ENCODE measurements at places on chromosomes 4 and X.

GRCh38 chr4:170497689-170498088, 407.9 kb upstream of the AADAT start:
- no peak for DNase-seq

DNA sequence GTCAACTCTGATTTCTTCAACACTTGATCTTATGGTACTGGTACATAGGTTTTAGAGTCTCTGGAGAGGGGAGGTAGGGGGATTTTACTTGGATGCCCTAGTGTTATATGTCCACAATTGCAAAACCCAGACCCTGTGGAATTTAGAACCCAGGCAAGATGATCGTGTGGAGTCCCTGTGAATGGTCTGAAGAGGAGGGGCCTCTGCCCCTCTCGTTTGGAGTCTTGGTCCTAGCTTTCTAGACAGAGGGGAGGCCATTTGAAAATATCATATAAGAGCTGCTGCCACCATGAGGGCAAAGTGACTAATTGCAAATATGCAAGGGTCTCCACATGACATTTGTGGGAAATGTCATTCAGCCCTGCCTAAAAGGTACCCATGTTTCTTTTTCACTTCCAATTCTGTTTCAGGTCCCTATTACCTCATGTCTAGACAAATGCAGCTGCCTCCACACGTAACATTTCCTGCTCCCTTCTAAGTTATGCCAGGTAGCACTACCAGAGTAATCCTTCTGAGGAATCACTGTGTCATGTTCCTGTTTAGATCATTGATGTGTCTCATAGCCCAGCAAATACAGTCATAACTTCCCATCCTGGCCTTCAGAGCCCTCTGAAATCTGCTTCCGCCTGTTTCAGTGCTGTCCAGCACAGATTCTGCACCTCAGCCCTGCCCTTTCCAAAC, 126.8 kb downstream of the KLHL8 start:
- peak; percentile 78 for DNase-seq

DNA sequence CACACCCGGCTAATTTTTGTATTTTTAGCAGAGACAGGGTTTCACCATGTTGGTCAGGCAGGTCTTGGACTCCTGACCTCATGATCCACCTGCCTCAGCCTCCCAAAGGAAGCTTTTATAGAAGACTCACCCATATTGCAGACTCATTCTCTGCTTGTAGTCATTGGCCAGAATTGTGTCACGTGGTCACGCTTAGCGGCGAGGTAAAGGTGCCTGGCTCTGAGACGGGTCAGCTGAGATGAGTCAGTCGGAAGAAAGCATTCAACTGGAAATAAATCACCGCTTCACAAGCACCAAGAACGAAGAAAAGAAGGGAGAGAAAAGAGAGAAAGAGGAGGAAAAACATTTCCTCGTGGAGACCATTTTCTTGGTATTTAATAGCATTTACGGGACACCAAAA, 218.8 kb upstream of the NOCT start:
- no peak for DNase-seq

DNA sequence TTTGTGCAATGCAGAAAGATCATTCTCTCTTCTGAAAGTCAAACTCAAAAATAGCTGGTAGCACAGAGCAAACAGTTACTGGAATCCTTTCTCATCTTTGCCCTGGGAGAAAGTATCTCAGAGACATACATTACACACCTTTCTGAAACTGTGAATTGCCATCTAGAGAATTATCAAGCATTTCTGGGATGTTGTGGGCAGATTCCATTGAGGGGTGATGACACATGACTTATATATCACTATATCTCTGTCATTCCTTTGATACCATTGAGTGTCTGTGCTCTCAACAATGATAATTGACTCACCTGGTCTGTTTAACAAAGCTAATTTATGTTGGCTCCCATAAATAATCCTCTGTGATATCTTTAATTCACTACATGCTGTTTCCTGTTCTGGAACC, 13.0 kb downstream of the SLIT2 start:
- no peak for DNase-seq

- DNase-seq: no peak
Observed at GRCh38 chr4:72911316-72911715, 158.2 kb downstream of the COX18 start.

DNA sequence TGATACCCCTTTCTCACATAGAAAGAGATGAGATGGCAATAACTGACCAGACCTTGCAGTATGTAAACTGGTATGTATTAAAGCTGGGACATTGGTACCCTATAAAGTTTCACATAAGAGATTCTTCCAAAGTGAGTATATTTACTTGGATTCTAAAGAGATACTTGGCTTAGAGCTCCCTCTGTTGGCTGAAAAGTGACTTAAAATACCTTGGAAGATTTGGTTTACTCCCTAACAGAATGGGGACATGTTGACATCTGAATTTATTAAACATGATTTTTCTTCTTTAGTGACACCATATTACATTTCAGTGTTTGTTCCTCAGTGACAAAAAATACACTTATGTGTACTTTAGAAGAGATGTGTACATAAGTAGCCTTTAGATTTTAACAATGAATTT, 47.9 kb upstream of the RGN start:
- peak; percentile 2 for DNase-seq

GRCh38 chrX:37361596-37361995, 12.4 kb downstream of the PRRG1 start:
- DNase-seq: no peak

DNA sequence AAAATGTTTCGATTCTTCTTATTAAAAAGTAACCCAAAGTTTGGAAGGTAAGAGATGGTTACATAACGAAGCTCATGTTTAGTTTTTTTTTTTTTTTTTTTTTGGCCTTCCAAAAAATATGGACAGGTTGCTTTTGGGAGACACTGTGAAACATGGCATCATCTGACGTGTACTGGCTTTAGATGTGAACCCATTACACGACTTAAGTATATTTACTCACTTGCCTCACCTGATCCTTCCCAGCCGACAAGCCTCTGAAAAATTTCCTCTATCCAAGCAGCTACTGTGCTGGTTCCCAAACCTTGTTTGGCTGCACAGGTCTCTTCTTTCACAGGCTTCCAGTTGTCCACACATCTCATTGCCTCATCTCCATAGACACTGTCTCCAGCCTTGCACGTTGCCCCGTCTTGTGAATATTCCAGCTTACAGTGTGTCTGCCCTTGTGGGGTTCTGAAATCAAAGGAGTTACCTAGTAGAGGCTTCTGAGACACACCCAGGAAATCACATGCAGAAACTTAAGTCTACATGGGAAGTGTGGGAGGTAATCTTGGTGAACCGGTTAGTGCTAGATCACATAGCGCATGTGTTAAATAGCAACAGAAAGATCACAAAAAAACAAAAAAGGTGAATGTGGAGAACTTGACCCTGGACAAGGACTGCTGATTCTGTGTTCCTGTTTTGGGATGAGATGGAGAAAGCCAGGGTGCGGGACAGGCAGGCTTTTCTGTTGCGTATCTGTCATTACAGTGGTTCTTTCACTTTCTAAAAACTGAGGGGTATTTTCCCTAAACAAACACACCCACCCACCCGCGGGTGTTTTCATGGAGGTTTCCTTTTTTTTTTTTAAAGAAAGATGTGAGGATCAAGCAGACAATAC, 328.6 kb downstream of the ARHGAP10 start:
- no peak for DNase-seq

GRCh38 chr4:168724686-168725411, 228.0 kb downstream of the PALLD start:
- DNase-seq: no peak

DNA sequence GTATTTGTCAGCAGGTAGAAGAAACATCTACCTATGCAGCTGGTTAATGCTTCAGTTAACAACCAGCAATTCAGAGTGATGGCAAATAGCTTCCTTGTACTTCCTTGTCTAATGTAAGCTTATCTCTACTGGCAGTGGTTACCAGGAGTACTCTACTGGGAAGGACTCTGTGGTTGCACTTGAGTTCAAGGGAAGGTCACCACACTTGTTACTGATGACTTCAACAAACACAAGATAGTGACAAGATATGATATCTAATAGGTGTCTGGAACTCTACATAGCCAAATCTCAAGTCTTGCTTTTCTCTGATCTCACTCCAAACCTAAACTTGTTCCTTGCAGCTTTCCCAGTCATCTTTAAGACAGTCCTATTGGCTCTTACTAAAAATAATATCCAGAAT, 1644.9 kb upstream of the TENM3 start:
- DNase-seq: no peak

DNA sequence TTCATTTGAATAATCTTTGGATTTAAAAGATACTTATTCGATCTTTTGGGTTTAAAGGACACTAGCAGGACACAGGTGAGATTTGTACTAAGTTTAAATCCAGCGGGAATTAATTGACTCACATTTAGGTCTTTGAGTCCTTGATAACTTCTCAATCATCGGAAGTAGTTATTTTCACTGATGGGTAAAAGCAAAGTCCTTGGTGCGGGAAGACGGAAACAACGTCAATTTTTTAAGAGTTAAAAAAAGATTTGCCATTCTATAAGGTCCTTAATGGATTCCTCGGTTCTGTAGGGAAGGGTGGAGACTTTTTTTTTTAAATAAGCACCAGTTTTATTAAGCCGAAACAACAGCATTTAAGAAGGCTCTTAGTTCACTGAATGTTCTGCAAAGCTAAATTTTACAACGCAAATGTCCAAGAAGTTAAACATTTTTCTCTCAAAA, 2.9 kb downstream of the TMSB4X start:
- no peak for DNase-seq

- DNase-seq: no peak
Observed at GRCh38 chr4:109206620-109207019, 95.8 kb downstream of the COL25A1 start.

GRCh38 chr4:141810038-141810711, 173.8 kb downstream of the IL15 start:
- no peak for DNase-seq

DNA sequence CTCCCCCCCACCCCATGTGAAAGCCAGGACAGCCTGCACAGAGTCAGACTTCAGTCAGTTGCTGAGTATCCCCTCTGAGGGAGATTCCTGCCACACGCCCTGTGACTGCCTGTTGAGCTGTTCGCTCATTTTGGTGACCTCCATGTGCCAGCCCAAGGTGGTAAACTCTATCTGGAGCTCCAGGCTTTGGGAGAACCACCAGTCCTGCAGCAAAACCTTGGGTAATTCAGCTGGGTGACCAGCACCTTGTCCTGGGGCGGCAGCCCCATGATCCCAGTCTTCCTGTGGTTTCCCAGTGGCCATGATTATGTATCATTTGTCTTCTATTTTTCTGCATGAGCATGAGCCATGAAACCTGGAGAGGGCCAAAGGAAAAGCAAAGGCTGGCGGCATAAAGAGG, 73.4 kb downstream of the NBDY start:
- no peak for DNase-seq

GRCh38 chr4:25559508-25559907, 96.1 kb upstream of the SLC34A2 start:
- DNase-seq: no peak

DNA sequence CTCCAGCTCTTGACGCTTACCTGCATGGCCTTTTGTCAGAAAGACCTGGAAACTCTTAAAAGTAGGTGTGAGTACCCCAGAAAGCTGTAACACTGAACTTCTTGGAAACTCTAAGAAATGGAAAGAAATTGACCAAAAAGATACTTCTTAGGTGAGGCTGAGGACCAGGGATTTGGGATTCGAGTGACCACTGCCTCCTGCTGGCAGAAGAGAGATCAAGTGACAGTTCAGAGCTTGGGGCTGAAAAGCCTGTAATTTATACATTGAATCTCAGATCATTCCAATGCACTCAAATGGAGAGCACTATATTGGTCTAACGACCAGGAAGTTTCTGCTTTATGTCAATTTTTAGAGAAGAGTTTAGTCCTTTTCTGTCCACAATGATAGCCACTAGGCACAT, 204.6 kb downstream of the PDGFRA start:
- no peak for DNase-seq

DNA sequence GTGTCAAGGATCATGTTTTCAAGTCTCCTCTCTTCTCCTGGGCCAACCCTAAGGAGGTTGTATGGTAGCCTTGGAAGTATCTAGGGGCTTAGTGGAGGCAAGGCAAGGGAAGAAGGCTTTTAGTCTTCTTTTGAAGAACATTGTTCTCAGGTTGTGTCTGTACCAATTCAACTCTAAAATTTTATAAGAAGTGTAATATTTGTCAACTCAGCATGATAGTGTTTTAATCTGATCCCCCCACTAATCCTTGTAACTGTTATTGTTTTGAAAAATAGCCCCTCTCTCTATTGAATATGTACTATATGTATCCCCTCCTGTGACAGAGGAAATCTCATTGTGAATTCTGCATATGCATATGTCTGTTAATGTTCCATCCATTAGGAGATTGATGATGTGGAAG, 345.4 kb downstream of the CFAP299 start:
- no peak for DNase-seq

GRCh38 chr4:85488416-85488815, 13.5 kb downstream of the ARHGAP24 start:
- no peak for DNase-seq

DNA sequence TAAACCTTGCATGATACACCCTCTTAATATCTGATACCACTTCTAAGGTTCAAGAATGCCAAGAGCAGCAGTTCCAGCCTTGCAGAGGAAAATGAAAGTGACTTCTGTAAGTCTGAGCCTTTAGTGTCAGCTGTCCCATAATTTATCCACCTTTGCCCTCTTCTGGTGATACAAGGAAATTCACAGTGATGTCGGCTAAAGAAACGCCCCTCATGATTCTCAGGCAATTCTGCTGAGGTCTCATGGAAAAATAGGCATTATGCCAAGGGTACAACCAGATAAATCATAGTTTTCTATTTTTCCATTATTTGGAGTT, 172.2 kb upstream of the CXCL13 start:
- DNase-seq: peak; percentile 57

DNA sequence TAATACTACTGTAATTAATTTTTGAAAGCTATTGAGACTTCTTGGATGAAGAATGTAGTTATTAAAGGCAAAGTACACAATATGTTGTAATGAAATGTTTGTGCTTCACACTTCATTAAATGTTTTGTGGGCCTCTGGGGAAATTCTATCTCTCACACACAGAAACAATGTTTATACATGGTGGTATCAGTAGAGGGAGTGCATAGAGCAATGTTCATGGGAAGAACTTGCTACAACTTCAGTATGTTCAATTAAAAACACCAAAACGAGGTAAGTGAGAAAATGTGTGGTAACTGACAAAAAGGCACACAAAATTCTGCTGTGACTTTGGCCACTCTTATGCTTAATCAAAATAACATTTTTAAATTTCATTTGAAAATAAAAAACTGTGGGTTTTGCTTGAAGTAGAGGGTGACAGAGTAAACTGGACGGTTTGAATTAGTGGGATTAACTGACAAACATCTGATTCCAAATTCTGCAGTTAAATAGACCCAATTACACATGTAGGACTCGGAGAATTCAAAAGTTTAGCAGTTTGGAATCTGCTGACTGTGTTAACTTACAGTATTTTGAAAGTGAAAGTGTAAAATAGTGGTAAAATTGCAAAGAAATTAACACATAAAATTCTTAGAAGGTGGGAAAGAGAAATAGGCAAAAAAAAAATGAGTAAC, 111.4 kb upstream of the TTC29 start:
- no peak for DNase-seq

GRCh38 chrX:81377329-81377728, 175.4 kb downstream of the SH3BGRL start:
- no peak for DNase-seq

DNA sequence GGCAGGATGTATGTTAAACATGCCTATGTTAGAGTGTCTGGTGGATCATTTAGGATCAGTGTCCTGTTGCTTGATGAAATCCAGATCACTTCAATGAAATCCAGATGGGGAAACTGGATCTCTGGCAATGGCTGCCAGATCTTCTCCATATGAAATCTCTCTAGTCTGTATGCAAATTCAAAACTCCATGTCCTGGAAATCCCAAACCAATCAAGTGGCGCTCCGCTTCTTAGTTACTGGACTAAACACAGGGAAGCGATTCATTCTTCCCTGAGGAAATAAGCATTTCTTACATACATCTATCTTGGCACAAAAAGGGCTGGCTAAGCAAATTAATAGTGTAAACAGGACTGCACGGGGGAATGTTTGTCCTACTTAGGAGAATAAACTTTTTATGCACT, 94.9 kb downstream of the HDAC8 start:
- no peak for DNase-seq
